Left renal cortex interstitium (tissue), 4 donors: ENCODE measurements at places on chromosomes 5 and 9.

- no peak for DNase-seq
Observed at GRCh38 chr5:111016801-111017200, 54.7 kb upstream of the TSLP start.

- DNase-seq: no peak
Observed at GRCh38 chr5:154174091-154174490, 16.4 kb upstream of the GALNT10 start.

DNA sequence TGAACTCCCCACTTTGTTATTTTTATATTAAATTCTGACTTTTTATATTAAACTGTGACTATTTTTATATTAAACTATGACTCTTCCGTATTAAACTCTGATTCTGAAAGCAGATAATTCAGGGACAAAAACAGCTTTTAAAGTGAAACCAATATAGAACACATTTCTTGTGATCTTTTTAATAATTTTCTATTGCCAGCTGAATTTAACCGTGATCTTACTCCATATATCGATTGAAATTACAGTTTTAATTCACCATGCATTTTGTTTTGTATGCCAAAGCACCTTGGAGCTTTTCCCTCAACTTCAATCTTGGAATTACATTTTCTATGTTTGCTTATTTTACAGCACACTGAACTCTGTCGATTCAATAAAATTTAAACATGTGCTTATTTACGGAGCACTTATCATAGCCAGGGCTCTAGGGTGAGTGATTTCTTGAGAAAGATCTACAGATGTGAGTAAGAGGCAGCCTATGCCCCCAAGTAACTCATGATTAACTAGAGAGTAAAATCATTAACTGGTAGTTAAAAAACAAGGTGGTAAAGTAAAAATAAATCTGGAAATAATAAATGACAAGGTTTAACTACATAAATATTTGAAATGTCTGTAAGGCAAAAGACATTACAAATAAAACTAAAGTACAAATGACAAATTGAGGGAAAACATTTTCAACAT is 72.9 kb upstream of the ALDH1B1 start:
- no peak for DNase-seq

- no peak for DNase-seq
Observed at GRCh38 chr9:109307380-109308240, 13.2 kb downstream of the EPB41L4B start.

DNA sequence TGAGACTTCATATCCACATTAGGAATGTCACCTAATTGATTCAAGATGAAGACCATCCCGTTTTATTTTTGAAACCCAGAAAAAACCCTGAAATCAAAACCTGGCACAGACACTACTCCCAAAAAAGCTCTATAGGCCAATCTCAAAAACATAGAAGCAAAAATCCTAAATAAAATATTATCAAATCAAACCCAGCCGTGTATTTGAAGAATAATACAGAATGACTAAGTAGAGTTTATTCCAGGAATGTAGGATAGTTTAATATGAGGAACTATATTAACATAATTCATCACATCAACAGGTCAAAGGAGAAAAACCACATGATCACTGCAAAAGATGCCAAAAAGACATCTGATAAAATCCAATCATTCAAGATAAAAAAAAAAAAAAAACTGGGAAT is 167.1 kb downstream of the ACTL7B start:
- no peak for DNase-seq

DNA sequence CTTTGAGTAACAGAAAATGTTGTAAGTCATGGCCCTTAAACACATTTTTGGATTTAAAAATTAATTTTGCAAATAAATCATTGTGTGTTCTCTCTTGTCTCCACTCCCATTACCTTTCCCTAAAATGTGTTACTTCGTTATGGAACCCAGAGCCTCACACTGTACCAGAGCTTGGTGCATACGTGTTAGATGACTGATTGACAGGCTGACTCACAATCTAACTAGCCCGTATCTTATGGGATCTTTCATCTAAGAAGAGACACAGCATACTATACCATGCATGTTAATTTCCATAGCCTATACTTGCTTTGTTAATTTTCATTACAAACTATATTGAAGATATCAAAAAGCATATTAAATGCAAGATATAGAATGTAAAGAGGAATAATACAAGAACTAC is 87.1 kb downstream of the SPRY4 start:
- DNase-seq: no peak

DNA sequence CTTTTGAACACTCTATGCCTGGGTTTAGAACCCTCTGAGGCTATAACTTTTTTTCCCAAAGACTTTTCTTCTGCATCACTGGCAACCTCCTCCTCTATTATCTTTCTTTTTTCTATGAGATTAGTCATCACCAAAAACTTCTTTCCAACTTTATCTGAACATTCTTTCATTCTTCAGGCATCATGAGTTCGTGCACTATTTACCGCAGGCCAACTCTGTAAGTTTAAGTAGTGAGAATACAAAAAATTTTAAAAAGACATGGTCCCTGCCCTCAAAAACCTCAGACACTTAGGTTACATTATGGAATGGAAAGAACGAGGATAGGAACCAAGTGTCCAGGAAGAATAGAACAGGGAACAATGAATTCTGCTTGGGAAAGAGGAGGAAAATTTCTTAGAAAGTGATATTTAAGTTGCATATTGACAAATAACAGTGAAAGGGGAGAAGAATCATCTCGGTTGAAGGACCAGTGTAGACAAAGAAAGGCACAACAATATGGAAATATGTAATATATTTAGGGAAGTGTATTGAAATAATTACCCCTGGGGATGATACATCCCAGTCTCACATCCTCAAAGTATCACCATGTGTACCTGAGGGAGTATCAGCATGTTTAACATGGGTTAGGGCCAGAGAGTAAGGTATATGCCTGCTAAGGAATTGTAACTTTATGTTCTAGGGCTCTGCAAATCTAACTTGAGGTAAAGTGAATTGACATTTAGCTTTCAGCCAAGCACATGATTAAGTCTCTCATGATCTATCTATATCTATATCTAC is 196.5 kb upstream of the NREP start:
- DNase-seq: no peak

GRCh38 chr5:164345173-164345849 is 839.9 kb downstream of the MAT2B start:
- DNase-seq: no peak

- DNase-seq: no peak
Observed at GRCh38 chr5:169467041-169467771, 116.4 kb upstream of the SPDL1 start.

- no peak for DNase-seq
Observed at GRCh38 chr5:28914297-28914696, 1875.9 kb upstream of the CDH9 start.

- no peak for DNase-seq
Observed at GRCh38 chr9:135130207-135130976, 42.9 kb downstream of the OLFM1 start.

DNA sequence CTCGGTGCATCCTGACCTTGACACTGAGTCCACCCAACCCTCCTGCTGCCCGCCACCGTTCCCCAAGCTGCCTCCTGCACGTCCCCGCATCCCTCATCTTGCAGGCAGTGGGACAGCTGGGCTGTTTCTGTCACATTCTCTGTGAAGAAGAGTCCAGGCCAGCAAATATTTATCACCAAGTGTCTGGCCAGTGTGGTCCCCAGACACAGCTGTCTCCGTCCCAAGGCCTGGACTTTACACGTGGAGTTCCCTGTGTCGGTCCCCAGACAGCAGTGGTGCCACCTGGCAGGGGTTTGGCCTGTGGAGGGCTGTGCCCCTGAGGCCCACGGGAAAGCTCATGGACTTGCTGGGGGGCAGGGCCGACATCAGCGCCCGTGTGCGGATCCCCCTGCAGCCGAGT is 9.2 kb upstream of the SLC12A7 start:
- DNase-seq: no peak

DNA sequence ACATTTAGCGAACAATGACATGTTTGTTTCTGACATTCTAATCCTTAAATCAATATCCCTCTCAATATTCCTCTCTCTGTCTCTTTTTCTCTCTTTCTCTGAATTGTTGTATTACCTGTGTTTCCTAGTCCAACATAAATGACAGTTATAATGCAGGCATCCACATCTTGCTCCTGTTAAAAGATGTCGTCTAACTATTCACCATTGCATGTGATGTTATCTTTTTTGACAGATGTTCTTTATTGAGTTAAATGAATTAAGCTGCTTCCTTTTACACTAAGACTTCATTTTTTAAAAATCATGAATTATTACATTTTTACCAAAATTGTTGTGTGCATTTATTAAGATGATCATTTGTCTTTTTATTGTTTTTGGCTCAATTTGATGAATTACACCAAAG is 527.5 kb downstream of the PRR16 start:
- DNase-seq: no peak

DNA sequence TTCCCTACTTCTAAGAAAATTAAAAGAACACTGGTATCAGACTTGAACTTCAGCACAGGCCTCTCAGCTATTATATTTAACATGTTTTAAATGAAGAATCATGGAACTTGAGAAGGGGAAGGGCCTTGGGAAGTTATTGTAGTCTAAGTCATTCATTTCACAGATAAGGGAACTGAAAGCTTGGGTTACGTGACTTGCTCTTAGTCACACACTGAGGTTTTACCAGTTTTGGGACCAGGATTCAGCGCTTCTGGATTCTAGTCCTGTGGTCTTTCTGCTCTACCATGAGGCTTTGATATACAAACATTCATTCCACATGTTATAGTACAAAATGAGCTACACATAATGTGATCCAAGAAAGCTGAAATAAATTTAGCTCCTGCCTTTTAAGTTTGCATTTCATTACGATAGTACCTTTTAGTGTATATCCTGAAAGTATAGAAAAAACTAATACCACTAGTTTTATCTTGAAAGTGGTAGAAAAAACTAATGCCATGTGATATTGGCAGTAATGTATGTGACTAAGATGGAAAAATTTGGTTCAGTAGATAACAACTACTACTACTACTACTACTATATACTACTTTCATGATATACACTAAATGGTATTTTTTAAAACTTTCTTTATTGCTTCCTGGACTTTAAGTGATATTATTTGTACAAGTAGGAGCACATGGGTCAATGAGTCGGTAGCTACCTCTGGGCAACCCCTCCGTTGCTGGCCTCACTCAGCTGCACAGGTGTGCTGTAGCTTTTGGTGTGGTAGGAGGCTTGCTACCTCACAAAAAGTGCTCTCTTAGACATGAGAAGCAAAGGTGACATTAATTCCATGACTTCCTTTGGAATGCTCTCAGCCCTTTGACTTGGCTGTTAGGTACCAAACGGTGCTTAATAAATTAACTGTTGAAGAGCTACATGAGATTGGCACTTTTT is 40.7 kb downstream of the F2RL2 start:
- DNase-seq: no peak

DNA sequence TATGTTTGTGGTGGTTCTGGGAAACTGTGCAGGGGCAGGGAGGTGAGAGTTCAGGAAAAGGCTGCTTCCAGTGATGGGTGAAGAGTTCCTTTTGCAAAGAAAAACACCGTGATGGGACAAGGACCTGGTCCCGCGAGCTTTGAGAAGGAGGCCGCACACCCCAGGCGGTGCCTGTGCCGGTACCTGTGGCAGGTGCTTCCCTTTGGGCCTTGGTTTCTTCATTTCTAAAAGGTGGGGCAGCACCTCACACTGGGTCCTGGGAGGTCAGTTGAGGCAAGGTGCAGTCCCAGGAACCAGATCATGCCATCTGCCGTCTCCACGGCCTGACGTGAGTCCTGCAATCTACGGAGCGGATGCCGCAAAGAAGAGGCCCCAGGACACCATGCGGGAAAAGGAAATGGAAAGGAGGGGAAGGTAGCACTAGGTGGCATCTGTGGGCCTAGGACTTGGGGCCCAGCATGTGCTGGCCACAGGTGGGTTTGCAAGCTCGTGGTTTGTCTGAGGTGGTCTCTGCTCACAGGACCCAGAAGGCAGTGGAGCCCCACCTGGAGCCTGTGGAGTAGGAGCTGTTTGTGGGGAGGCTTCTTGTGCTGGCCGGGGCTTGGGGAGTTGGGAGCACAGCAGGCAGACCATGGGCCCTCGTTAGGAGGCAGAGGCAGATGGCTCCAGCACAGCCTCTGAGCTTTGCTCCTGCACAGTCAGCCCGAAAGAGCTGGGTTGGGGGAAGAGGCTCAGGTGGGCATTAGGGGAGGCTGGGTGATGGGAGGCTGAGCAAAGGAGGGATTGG is 131.6 kb downstream of the CACNA1B start:
- DNase-seq: no peak

DNA sequence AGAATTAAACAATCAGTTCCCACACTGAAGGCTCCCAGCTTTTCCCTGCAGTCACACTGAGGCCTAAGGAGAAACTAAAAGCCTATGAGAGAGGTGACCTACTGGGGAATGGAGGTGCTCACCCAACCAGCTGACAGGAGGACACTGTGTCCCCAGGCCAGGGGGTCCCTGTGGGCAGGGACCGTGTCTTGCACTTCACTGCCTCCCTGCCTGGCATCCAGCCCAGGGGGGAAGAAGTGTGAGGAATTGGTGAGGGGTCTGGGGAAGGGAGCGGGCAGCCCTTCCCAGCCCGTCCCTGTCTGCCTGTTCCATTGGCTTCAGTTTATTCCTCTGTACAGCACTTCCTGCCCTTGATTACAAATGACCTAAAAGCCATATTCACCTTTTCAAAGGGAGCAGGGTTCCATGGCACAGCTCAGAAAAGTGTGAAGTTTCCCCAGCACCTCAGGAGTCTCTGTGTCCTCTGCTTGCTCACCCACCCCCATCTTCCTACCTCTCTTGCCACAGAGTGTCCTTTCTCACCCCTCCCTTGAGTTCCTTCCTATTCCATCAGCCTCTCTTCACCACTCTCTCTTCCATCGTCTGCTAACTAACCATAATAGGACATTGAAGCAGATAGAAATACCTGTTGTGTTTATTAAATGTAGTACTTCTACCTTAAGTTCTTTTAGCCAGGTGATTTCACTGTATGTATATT is 12.9 kb downstream of the OTULINL start:
- no peak for DNase-seq

DNA sequence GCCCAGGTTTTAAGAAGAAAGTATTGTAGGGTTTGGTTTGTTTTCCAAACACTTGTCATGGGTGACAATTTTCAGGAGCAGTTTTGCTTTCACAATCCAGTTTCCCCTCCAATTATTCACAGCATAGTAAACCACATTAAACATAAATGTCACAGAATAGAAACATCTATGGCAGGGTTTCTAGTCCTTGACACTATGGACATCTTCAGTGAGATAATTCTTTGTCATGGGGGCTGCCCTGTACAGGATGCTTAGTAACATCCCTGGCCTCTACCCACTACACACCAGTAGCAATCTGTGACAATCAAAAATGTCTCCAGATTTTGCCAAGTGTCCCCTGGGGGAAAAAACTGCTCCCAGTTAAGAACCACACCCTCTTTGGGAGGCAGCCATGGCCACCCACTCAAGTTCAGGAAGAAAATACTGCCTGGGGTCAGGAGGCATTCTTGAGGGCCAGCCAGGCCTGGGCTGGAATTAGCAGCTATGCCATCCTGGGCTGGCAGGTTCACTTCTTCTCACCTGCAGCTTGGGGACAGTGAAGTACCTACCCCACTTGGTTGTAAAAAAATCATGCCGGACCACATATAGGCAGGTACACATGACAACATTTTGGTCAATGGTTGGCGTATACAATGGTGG is 116.3 kb downstream of the HSD17B3 start:
- DNase-seq: no peak

- no peak for DNase-seq
Observed at GRCh38 chr5:32520972-32521371, 64.4 kb upstream of the SUB1 start.
